ENCODE measurements at places on chromosomes 3 and 15.

GRCh38 chr3:184574515-184575417 lies 13.2 kb downstream of the EPHB3 start:
- DNase-seq, result no peak

GRCh38 chr15:77335298-77335697 lies 84.6 kb downstream of the PEAK1 start:
- no peak for DNase-seq

- no peak for DNase-seq
These were observed 19.2 kb downstream of the GNB4 start for GRCh38 chr3:179432021-179432420.

DNA sequence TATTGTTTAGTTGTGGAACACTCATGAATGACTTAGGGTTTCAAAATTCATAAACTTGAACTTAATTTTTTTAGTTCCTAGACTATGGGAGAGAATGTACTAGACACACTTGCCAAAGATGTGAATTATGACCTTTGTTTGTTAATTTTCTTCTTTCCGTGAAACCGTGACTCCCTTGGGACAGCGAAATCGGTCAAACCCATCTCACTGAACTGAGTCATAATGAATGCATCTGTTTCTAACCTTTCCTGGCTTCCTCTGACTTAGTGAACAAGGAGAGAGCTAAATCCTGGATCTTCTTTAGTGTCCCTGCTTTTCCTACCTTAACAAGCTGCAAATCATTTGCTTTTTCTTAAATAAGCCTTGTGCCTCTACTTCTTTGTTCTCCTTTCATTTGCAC lies 85.5 kb downstream of the LARS2 start:
- no peak for DNase-seq

GRCh38 chr15:57405133-57405532 lies 28.8 kb downstream of the CGNL1 start:
- no peak for DNase-seq

DNA sequence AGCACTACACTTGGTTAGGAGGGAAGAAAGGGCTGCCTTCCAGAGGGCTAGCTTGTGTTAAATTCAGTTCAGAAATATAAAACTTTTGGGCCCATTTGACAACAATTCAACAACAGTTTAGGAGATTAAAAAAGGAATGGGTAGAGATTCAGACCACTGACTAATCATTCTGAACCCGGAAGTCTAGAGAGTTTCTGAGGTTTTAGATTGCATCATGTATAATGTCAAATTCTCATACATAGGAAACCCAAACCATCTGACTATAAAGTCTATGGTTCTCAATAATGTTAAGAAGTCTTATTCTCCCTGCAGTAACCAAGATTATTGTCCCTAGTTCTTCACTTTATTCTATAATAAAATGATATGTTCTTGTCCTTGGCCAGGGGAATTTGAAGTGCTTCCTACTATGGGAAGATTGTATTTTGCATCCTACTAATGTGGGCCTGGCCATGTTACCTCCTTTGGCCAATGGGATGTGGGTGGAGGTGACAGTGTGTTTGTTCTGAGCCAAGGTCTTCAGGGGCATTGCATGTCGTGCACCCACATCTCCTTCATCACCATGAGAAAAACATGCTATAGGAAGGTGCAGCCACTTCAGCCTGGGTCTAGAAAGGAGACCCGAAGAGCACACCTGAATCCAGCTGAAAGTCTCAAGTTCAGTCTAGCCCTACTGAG lies 66.4 kb upstream of the CCNL1 start:
- no peak for DNase-seq
